ENCODE measurements at places on chromosomes 16 and 17. TPM values are rescaled to one million over a fixed set of nuclear protein-coding genes. Genes with fewer than 3 reads are reported as not detected.

Gene SSTR5
- total RNA-seq: not detected

Gene IST1
- total RNA-seq: 170 TPM

Gene CLCN7
- total RNA-seq: 33.7 TPM

GRCh38 chr17:81453712-81454111 is 58.5 kb downstream of the BAHCC1 start:
- H3K27ac ChIP-seq: no peak overlapping the region
- peaks cover 6% of the 10 kb centered on the region for H3K4me1 ChIP-seq
- no peak overlapping the region for H3K4me3 ChIP-seq
- no peaks in the 10 kb centered on the region for H3K27me3 ChIP-seq
- H3K36me3 ChIP-seq: no peaks in the 10 kb centered on the region

- peaks cover 14% of the 10 kb centered on the region for H3K4me1 ChIP-seq
- peaks cover 12% of the 10 kb centered on the region for H3K36me3 ChIP-seq
- DNase-seq: no peak
These were observed 17.4 kb downstream of the CRK start for GRCh38 chr17:1438593-1439083.

DNA sequence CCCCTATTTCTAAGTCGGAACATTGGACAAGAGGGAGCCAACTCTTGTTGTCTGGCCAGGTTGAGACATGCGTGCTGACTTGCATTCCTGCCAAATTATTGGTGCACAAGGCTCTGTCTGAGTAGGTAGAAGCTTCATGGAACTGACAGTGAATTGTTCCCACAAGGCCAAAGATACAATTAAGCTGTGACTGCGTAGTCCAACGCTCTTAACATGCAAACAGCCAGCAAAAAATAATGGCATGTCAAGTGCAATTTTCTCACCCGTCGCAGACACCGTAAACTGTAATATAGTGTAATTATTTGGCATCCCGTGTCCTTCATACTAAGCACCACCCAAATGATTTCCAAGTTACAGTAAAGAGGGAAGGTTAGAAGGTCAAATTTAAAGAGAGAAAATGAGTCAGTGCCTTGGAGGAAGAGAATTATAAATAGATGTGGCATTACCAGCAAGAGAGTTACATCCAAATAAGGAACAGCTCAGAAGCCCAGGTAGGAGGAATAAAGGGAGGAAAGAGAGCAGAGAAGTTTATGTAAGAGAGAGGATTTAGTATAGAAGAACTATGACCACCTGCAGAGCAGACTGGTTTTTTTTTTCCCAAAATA is 21.8 kb downstream of the CDH8 start:
- no peaks in the 10 kb centered on the region for H3K4me1 ChIP-seq
- no peaks in the 10 kb centered on the region for H3K36me3 ChIP-seq
- no peak overlapping the region for H3K27ac ChIP-seq
- no peak for DNase-seq
- H3K4me3 ChIP-seq: no peak overlapping the region

- no peaks in the 10 kb centered on the region for H3K27me3 ChIP-seq
- DNase-seq: no peak
- peak overlapping the region; percentile 71 for H3K27ac ChIP-seq
- H3K4me3 ChIP-seq: no peak overlapping the region
- peaks cover 64% of the 10 kb centered on the region for H3K4me1 ChIP-seq
- peaks cover 15% of the 10 kb centered on the region for H3K36me3 ChIP-seq
These were observed 209.3 kb downstream of the MSI2 start for GRCh38 chr17:57465610-57466009.

Measured in activated CD4-positive, alpha-beta T cell treated with anti-CD3 and anti-CD28 coated beads for 36 hours (primary cell).